ENCODE measurements at places on chromosomes 1 and 21.

DNA sequence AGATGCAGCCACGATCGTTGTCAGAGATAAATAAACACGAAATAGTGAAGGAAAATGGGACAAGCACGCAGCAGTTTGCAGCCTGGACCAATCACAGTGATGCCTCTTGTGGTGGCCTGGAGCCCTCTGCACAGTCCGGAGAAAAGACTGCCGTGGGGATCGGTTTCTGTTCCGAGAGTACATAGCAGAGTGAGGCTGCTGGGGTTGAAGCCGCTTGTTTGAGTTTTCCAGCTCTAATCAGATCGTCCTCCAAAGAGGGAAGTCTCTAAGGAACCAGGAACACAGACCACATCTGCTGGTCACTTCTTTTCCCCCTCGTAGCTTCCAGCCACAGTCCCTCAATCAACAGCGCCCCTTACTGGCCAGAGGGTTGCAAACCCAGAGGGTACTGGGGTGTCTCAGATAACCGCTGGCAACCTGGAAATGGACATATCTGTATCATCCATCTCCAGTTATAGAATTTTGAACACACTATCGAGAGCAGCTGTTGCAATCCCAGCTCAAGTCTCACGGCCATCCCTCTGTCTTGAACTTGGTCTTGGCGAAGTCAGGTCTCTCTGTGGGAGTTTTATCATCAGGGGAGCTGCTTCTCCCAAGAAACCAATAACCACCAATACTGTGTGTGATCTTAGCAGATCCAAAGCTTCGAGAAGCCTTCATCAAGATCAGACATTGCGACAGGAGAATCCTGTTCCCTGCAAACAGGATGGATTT lies 57.4 kb downstream of the OLIG1 start:
- DNase-seq: peak; percentile 50

GRCh38 chr1:181097242-181097641 lies 8.7 kb downstream of the IER5 start:
- no peak for DNase-seq

GRCh38 chr1:201845331-201846083 lies 16.6 kb downstream of the IPO9 start:
- DNase-seq: no peak

GRCh38 chr1:169024800-169025271 lies 81.7 kb upstream of the ATP1B1 start:
- DNase-seq: peak; percentile 30

- DNase-seq: peak; percentile 81
These were observed 65.5 kb downstream of the UBE2U start for GRCh38 chr1:64268653-64269557.

DNA sequence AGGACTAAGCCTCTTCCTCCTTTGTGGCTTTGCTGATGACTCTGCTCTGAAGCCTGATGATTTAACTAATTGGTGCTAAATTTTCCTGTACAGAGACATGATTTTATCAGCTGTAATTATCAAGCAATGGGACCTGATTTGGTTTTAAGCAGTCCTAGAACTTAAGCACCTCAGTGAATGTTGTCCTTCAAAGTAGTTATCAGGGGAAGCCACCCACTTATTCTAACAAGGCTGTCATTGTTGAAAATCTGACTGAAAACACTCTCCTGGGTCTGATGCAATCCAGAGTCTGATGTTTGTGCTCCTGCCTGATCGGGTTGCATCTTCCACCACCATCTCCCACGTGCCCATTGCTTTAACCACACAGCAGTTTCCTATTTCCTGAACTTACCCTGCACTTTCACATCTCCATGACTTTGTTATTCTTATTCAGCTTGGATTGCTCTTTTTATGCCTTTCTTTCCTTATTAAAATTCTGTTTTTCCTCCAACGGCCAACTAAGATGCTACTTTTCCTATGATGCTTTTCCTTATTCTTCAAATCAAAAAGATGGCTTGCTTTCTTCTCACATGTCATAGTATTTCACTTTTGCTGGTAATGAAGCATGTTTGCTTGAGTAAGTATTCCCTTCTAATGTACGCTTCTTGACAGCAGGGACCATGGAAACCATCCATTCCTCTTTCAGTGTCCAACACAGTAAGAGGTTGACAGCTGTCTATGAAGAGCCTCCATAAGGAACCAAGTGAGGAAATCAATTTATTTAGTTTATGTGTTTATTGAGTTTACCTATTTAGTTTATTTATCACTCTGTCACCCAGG lies 55.0 kb downstream of the S1PR1 start:
- no peak for DNase-seq

GRCh38 chr1:245118806-245119205 lies 36.0 kb upstream of the KIF26B start:
- no peak for DNase-seq

GRCh38 chr1:182126272-182126800 lies 64.8 kb upstream of the ZNF648 start:
- DNase-seq: no peak

DNA sequence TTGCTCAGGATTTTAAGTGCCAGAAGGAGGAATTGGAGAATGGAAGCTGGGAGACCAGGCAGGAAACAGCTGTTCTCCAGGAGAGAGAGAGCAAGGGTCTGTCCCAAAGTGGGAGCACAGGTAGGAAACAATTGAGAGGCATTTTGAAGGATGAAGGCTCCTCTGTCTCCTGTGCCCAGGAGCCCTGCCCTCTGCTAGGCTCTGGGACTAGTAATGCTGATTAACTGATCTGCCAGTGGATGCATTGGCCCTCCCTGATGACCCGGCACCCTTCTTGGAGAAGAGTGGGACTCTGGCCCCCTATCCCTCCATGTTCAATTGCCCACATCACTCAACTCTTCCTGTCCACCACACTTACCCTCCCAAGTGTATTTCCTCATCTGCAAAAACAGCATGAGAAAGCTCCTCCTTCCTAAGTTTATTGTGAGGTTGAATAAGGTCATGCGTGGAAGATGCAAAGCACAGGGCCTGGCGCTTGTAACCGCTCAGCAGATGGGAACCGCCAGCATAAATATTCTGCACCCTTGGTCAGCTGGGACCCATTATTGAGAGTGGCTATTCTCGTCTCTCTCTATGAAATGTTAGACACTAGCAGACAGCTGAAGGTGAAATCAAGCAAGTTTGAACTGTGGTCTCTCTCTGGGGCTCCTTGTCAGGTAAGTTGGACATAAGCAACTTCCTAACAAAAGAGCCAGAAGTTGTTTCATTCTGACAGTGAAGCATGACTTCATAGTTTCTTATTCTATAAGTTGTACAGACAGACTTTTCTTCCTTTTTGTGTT lies 63.0 kb upstream of the ANGPTL1 start:
- DNase-seq: no peak

DNA sequence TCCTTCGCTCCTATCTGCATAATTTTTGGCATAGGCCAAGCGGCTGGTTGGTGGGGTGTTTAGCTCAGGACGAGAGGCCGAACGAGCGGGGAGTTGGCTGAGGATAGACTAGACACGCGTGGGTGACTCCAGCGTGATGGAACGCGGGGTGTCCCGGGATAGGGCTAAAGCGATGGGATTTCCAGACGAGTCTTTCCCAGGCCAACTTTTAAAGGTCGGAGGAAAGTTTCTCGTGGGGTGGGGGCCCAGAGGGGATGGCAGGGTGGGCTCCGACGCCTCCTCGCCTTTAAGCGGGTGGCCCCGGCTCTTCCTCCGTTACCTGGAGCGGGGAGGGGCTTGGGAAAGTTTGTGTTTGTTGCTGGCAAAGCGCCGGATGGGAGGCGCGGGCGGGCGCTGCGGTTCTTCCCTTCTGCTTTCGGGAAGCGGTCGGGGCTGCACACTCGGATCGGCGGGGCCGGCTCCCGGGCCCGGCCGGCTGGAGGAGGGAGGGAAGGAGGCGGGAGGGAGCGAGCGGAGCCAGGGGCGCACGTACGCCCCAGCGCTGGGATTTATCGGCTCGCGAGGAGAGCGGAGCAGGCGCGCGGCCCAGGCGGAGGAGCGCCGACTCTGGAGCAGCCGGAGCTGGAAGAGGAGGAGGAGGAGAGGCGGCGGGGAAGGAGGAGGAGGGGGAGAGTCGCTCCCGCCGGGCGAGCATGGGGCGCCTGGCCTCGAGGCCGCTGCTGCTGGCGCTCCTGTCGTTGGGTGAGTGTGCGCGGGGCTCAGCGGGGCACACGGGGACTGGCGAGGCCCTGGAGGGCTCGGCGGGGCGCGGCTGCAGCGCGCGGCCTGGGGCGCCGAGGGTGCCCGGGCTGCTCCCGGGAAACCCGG lies at the start of gene PTGFRN:
Gene PTGFRN, plus strand, starts transcription at position 405 of the 867 bp plus-strand sequence. Its CDS starts 288 bp downstream, at position 693.
- DNase-seq: peak; percentile 52

- no peak for DNase-seq
These were observed 532.7 kb upstream of the OLFM3 start for GRCh38 chr1:102529446-102529845.

DNA sequence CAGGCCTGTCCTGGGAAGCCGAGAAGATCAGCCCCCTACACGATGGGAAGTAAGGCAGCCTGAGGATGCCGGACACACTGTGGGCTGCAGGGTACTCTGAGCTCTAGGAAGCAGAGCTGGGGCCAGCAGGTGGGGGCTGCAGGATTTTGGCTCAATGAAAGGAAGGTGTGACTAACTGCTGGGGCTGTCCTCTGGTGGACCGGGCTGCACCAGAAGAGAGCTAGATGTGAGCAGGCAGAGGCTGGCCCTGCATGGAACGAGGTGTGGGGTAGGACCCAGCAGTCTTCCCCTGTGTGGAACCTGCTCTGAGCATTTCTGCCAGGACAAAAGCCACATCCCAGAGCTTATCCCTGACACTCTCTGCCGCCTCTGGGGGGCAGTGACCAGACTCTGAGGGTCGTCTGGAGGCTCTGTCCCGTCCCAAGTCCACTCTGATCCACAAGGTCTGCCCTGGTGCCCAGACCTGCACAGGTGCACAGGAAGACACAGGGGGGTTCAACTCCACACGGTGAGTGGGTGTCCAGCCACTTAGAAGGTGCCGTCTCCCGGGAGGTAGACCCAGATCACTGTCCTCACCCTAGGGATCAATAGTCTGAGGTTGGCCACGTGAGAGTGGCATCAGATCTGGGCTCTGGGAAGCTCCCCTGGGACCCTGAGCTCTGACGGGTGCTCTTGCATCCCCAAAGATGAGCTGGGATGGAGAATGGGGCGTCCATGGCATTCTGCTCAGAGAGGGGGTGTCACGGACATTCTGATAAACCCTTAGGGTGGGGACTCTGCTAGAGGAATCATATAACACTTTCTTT lies 187.6 kb upstream of the VAMP3 start:
- no peak for DNase-seq

- DNase-seq: no peak
These were observed 275.1 kb upstream of the GJB5 start for GRCh38 chr1:34479731-34480130.

GRCh38 chr1:14238472-14239307 lies 359.8 kb upstream of the KAZN start:
- DNase-seq: no peak

- no peak for DNase-seq
These were observed 239.8 kb upstream of the RAB4A start for GRCh38 chr1:229031061-229031460.

- no peak for DNase-seq
These were observed 50.1 kb downstream of the SPATA46 start for GRCh38 chr1:162326559-162326958.

- peak; percentile 7 for DNase-seq
These were observed 13.1 kb downstream of the KRTAP13-1 start for GRCh38 chr21:30408782-30409494.

GRCh38 chr1:183029591-183030000 lies 6.4 kb downstream of the LAMC1 start:
- no peak for DNase-seq

- DNase-seq: no peak
These were observed 56.9 kb downstream of the TIAM1 start for GRCh38 chr21:31287201-31287600.

GRCh38 chr1:174748586-174748985 lies 251.2 kb upstream of the CACYBP start:
- DNase-seq: no peak

DNA sequence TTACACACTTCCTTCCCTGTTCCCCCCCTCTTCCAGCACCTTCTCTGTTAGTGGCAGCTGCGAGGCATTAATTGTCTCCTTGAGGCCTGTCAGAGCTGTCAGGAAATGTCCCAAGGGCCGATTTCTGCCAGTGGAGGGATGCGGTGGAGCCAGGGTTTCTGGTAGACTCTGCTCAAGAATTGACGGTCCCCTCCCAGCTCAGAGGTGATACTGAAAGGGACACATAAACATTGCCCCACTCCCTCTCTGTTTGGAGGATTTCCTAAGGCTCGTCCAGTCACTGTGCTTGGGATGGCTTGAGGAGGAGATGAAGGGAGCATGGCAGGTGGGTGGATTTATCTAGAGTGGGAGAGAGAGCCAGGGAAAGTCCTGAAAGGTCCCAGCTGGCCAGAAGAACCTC lies 61.4 kb upstream of the CD34 start:
- no peak for DNase-seq

GRCh38 chr1:75908717-75909152 lies 23.5 kb downstream of the ASB17 start:
- peak; percentile 17 for DNase-seq

DNA sequence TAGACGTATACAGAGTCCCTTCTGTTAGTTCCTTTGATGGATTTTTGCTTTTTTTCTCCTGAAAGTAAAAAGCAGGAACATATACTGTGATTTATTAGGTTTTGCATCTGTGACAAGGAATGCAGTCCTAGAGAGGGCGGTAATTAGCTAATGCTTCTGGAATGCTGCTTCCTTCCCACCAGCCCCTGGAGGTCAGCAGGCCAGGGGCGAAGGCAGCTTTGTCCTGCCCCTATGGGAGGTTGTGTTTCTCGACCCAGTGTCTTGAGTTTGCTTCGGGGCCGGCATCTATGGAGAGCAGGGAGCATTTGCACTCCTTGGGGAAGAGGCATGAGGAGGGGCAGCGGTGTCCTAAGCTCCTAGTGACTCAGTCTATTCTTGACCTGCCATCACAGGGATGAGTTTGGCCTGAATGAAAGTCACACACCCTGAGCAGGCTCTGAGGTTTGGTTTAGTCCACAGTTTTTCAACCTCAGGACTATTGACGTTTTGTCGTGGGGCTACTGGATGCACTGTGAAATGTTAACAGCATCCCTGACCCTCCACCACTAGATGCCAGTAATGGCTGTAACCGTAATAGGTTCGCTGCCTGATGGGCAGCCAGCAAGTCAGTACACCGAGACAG lies 85.0 kb upstream of the KCNJ15 start:
- DNase-seq: peak; percentile 51

DNA sequence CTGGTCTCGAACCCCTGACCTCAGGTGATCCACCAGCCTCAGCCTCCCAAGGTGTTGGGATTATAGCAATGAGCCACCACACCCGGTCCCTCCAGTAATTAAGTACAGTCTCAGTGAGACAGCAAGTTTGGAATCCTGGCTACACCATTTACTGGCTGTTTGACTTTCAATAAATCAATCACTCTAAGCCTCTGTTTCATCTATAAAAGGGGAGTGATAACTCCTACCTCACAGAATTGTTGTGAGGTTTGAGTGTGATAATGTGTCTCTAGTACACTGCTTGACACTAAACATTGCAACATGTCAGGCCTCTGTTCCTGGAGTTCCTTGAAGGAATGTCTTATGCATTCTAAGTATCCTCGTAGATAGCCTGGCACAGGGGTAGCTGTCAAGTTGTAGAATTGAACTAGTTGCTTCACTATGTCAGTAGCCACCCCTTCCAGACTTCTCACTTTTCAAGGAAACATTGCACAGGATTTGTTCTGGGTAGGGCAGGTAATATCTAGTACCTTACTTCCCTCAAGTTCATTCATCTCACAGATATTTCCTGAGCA lies 12.4 kb downstream of the ENTREP3 start:
- DNase-seq: no peak

All from right renal pelvis (tissue), 4 donors.